ENCODE measurements at places on chromosomes 3 and 15.

- H3K4me1 ChIP-seq, result peaks cover 8% of the 10 kb centered on the region
- H3K27ac ChIP-seq, result no peak overlapping the region
- H3K36me3 ChIP-seq, result no peaks in the 10 kb centered on the region
- no peak overlapping the region for H3K4me3 ChIP-seq
- DNase-seq, result no peak
Measured at GRCh38 chr3:168865022-168865551, 769.4 kb upstream of the GOLIM4 start.

GRCh38 chr3:46146548-46146947 is 61.6 kb downstream of the CCR1 start:
- no peak for DNase-seq
- no peak overlapping the region for H3K4me3 ChIP-seq
- no peak overlapping the region for H3K27ac ChIP-seq
- H3K4me1 ChIP-seq, result no peaks in the 10 kb centered on the region
- no peaks in the 10 kb centered on the region for H3K36me3 ChIP-seq
- H3K27me3 ChIP-seq, result no peaks in the 10 kb centered on the region

DNA sequence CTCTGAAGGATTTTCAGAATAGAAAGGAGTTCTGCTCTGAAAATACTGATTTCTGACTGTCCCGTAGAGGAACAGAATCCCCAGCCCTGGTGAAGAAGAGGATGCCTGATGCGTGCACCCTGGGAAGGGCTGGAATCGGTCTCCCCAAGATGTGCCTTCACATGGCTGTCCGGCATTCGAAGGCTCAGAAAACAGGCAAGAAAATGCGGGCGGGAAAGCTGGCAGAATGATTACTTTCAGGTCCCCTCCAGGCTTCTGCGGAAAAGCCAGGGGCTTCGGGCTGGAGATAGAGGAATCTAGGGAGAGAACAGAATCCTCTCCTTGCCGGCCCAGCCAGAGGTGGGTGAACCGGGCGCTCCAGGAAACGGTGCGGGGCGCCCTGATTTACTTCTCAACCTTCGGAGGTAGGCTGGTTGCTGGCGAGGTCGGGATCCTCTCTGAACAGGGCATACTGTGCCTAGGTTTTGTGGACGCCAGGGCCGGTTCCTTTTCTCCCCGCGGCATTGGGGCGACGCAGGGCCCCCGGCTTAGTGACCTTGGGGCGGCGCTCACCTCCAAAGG is 2.5 kb downstream of the FOXL2NB start:
- no peaks in the 10 kb centered on the region for H3K36me3 ChIP-seq
- no peak overlapping the region for H3K27ac ChIP-seq
- H3K4me3 ChIP-seq, result peak overlapping the region; percentile 60

- H3K4me3 ChIP-seq, result 0 out of 2 replicates have a peak overlapping the region, but pooled peaks have one; percentile 7
- H3K36me3 ChIP-seq, result peaks cover 3% of the 10 kb centered on the region
- no peak for DNase-seq
- H3K27ac ChIP-seq, result no peak overlapping the region
- H3K27me3 ChIP-seq, result peaks cover 44% of the 10 kb centered on the region
- peaks cover 75% of the 10 kb centered on the region for H3K4me1 ChIP-seq
Measured at GRCh38 chr3:193776626-193777358, 183.8 kb downstream of the OPA1 start.

DNA sequence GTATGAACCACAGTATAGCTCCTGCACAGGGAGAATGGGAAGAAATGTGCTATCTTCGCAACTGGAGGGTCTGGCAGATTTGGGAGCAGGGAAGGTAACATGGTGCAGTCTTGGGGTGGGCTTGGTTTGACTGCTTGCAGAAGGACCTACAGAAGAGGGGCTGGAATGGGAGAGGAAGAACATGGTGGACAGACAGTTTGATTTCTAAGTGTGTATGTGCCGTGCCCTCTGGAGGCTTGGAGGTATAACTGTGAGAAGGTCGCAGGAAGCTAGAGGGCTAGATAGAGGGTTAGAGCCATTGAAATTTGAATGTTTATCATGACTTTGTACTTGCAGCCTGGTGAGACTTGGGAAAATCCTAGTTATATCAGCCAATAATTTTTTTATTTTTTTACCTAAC is 169.2 kb downstream of the SQOR start:
- no peak overlapping the region for H3K27ac ChIP-seq
- H3K27me3 ChIP-seq, result no peaks in the 10 kb centered on the region
- H3K4me1 ChIP-seq, result peaks cover 2% of the 10 kb centered on the region
- 0 out of 2 replicates have a peak, but pooled peaks cover 2% of the 10 kb centered on the region for H3K36me3 ChIP-seq
- no peak for DNase-seq

DNA sequence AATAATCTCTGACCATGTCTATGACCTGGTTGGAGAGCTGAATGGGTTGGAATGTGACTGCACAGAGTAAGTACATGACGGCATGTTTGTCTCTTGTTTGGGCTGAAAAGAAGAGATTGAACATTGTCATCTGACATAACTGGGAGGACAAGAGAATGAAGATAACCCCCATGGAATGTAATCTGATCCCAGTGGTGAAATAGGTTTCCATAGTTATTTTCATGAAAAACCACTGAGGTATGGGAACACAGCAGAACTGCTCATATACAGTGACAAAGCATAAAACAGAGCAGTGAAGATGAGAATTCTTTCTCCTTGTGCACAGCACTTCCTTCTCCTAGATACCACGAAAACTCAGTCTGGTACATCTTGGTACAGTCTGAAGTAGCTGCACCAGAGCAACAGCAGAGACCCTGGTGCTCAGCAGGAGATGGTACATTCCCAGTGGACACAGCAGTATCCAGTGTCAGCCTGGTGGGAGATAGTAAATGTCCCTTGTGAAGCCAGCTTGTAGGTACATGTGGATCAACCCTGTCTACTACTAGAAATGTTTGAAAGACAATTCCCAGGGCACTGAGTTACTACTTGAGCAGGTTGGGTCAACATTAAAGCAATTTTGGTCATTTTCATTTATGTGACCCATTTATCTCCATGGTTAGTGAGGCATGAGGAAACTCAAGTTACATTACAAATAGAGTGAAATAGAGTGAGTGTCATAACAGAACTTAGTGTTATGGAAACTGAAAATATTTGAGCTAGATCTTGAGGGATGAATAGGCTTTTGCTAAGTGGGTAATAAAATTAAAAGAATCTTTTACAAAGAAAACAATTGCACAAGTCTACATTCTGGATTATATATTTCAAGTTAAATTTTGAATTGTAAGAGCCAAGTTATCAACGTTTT is 178.3 kb downstream of the SUCNR1 start:
- peaks cover 7% of the 10 kb centered on the region for H3K4me1 ChIP-seq
- no peaks in the 10 kb centered on the region for H3K27me3 ChIP-seq
- no peak overlapping the region for H3K27ac ChIP-seq
- H3K36me3 ChIP-seq, result no peaks in the 10 kb centered on the region
- DNase-seq, result no peak

DNA sequence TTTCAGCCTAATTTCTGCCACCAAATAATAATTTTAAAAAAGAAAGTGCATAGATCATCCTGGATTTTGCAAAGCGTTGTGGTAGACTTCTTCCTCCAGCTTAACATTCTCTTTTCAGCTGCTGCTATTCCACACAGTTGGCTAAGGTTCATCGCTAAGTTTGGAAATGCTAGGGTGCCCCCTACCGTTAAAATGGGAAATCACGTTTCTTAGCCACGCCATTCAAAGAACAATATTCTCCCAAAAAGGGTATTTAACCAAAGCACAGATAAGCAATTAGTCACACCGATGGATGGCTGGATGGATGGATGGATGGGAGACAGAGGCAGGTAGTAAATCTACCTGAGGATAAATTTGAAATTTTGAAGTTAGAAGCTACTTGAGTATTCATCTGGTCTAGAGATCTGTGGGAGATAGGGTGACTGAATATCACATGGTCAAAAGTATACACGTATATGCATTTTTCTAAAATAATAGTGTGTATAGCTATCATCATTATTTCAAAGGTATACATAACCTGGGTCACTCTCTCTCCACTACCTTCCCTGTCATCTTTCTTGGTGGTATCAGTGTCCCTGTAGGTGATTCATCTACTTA is 67.2 kb downstream of the EFHB start:
- H3K4me3 ChIP-seq, result no peak overlapping the region
- H3K36me3 ChIP-seq, result peaks cover 7% of the 10 kb centered on the region
- H3K27me3 ChIP-seq, result no peaks in the 10 kb centered on the region
- H3K4me1 ChIP-seq, result no peaks in the 10 kb centered on the region
- peak; percentile 48 for DNase-seq
- no peak overlapping the region for H3K27ac ChIP-seq

DNA sequence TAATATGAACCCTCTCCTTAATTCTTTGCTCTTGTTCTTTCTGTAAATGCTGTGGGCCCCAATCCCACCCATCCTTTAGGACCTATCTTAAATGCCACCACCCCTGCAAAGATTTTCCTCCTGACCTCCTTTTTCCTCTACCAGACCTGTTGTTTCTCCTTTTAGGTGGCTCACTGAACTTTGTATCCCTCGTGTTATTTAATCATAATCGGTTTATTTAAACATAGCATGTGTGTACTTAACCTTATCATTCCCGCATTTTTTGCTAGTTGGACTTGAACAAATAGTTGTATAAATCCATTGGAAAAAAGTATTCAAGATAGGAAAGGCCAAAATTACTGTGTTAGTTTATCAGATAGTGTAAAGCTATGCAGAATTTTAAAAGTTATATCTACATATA is 988 bp upstream of the NFKBIZ start:
- DNase-seq, result no peak
- H3K4me3 ChIP-seq, result peak overlapping the region; percentile 63
- no peaks in the 10 kb centered on the region for H3K27me3 ChIP-seq
- H3K4me1 ChIP-seq, result peaks cover 46% of the 10 kb centered on the region

Measured in WTC11 (cell line).